ENCODE measurements at places on chromosomes 5 and 9. TPM values are rescaled to one million over a fixed set of nuclear protein-coding genes. Genes with fewer than 3 reads are reported as not detected.

- peak; percentile 35 for ATAC-seq
These were observed 269.4 kb upstream of the MVB12B start for GRCh38 chr9:126057121-126057825.

GRCh38 chr9:130289711-130290241, 24.2 kb downstream of the HMCN2 start:
- no peak for ATAC-seq

GRCh38 chr5:180041301-180042274, 30.0 kb downstream of the RNF130 start:
- ATAC-seq: no peak

Gene GRXCR2
- total RNA-seq: not detected

DNA sequence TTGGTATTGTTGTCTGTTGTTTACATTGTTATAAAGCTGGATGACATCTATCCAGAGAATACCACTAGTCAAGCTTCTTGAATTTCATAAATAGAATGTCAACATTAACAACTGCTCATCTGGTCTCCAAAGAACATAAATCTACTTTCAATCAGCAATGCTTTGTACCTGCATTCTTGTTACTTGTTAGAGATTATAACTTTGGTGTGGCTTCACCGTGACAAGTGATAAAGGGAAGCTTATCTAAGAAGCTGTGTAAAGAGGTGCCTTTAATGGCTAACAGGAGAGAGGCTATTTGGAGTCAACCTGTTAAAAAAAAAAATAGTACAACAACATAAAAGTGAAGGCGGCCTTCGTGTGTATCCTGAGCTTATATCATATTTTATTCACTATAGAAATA, 41.8 kb downstream of the MUSK start:
- ATAC-seq: no peak

DNA sequence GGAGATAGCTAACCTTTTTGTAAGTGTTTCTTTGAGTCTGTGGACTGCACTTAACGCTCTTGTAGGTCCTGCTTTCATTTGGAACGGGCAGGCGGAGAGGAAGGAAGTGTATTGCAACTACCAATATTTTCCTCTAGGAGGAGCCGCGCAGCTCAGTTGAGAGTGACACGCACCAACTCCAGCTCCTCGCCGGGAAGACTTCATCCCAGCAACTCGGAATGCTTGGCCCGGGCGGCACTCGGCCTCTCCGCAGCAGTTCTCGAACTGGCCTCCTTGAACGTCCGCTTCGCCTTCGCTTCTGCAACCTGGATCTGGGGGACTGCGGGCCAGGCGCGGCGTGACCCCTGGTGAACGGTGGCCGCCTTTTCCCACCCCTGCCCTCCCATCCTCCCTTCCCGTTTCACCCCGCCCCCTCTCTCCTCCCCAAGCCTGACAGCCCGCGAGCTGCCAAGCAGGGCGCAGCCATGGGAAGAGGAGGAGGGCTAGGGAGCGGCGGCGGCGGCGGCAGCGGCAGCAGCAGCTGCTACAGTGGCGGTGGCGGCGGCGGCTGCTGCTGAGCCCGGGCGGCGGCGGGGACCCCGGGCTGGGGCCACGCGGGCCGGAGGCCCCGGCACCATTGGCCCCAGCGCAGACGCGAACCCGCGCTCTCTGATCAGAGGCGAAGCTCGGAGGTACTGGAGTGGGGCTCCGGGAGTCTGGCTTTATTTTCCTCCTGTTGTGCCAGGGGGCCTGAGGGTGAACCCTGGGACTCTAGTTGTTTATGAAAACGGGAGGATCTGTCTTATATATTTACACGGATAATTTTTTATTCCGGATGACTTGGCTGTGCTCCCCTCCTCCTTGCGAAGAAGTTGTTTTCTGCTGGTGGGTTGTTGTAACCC, at the start of gene GHR:
Gene GHR (plus strand): TSS at position 155 of the 881 bp plus-strand sequence. CDS start 142,436 bp downstream, outside the sequence.
- ATAC-seq: peak; percentile 93

DNA sequence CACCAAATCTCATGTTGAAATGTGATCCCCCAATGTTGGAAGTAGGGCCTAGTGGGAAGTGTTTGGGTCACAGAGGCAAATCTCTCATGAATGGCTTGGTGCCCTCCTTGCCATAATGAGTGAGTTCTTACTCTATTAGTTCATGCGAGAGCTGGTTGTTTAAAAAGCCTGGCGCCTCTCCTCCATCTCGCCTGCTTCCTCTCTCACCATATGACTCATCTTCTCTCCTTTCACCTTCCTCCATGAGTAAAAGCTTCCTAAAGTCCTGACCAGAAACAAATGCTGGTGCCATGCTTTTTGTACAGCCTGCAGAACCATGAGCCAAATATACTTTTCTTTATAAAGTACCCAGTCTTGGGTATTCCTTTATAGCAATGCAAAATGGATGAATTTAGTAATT, 20.9 kb upstream of the ARHGAP26 start:
- no peak for ATAC-seq

- no peak for ATAC-seq
These were observed 12.0 kb downstream of the PCDHAC2 start for GRCh38 chr5:140978260-140978659.

Gene C5orf58
- total RNA-seq: not detected

DNA sequence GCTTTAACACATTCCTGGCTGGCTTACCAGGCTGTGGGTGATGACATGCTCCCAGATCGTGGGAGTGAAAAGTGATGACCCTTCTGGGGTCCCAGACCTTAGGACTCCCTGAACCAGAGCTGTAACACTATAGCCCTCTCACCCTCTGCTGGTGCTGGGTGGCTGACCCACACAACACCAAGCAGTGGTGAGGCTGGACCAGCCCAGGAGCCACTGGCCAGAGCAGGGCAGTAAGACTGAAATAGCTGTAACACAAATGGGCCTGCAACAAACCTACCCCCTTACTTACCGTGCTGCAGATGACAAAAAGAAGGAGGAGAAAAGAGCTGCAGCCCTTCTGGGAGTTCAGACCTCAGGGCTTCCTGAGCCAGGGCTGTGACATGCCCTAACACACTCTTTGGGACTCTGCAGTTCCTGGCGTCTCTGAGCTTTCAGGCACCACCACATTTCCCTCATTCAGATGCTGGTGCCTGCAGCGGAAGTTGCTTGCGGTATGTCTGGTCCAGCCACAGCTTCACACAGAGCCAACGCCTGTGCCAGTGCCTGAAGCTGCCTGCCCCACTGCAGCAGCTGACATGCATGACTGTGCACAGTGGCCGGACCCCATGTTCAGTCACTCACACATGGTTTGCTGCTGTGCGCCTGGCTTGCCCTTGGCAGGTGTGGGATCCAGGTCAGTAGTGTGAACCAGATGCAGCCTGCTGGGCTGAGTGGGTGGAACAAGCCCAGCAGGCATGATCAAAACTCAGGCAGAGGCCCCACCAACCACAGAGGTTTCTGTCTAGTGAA, 1247.4 kb downstream of the EFNA5 start:
- ATAC-seq: peak; percentile 39

DNA sequence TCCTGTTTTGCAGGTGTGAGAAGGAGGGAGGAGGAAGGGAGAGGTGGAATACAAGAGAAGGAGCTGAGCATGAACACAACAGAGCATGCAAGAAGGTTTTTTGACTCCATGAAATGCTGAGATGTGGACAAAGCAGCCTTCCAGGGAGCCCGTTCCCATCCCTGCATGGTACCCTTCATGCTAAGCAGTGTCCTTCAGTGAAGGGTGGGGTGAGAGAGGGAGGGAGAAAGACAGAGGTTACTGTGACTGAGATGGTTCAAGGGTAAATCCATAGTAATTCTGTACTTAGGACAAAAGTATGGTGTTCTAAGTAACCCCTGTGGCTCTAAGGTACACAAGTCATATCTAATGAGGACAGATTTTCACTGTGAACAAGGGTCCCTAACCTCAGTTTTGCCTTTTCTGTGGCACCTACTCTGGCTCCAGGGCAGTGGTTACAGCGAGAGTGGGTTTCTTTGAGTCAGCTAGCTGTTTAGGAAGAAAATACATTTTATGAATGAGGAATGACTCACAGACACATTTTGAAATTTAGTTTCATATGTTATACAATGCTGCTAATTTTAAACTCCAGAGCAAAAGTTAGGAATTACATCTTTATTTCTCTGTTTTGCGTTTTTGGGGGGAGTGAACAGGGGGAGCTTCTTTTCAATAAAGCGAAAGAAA, 184.9 kb upstream of the SLC12A2 start:
- ATAC-seq: no peak

- no peak for ATAC-seq
These were observed 932.0 kb downstream of the TLE4 start for GRCh38 chr9:80503671-80504281.

Gene SEC61B
- total RNA-seq: 67.9 TPM

Gene CCDC180
- 2.6 TPM for total RNA-seq

Gene ADAMTS16
- not detected for total RNA-seq

Gene SNCAIP
- 1.7 TPM for total RNA-seq

Gene MYMK
- not detected for total RNA-seq

Gene PNPLA7
- 11.2 TPM for total RNA-seq

DNA sequence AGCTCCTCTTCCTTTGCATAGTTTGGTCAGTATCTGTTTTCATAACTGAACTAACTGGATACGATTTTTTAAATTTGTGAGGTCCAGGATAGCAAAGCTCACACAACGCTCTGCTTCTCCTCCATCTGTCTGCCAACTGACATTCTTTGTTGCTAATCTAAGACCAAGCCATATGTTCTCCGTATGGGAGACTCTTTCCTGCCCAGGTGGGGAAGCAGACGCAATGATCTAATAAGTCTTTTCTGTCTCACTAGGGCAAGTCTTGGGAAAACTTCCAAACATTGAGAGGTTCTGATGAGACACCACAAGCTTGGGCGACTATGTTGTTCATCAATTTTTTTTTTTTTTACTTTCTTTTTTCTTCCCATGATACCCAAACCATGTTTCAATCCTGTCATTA, 558.5 kb downstream of the EFNA5 start:
- no peak for ATAC-seq

DNA sequence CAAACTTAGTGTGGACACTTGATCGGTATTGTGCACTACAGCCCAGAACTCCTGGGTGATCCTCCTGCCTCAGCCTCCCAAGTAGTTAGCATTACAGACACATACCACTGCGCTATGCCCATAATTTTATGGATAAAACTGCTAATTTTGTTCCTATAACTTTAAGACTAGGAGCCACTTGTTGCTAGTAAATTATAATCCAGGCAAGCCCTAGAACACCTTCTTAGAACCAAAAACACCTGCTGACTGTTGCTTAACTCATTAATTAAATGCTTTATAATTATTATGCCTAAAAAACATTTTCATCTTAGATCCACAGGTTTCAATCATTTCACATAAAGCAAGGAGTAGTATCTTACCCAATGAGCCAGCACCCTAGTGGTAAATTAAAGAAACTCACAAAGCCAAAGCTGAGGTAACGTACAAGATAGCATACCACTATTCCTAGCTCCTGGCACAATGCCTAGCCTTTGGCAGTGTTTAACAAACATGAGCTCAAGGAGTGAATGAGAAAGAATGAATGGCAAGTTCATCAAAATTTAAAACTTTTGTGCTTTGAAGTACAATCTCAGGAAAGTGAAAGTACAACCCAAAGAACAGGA, 5.4 kb downstream of the MRPS27 start:
- ATAC-seq: no peak

Gene RFESD
- 1.5 TPM for total RNA-seq

DNA sequence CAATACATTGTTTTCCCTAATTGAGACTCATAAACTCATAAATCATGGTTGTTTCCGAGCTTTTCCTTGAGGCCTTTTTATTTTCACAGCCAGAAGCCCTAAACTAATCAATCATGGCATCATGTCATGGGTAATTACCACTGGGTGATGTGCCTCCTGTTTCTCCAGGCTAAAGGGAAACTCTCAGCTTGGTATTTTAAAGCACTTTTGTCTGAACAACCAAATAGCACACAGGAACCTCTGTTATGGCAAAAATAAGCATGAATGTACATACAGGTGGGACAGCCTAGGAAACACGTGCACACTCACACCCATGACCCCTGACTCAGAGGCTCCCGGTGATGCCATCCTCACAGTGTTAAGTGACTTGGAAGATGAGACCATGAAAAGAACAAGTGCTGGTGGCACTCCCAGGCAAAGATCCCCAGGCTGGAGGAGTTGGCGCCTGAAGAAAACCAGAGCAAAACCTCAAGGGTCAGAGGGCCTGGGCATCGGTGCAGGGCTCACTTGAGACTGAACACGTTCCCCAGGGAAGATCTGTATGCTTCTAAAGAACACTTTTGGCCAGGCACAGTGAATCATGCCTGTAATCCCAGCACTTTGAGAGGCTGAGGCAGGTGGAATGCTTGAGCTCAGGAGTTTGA, 154.3 kb downstream of the ROR2 start:
- ATAC-seq: peak; percentile 40

- ATAC-seq: no peak
These were observed 38.9 kb downstream of the ADAMTS16 start for GRCh38 chr5:5179079-5179478.

DNA sequence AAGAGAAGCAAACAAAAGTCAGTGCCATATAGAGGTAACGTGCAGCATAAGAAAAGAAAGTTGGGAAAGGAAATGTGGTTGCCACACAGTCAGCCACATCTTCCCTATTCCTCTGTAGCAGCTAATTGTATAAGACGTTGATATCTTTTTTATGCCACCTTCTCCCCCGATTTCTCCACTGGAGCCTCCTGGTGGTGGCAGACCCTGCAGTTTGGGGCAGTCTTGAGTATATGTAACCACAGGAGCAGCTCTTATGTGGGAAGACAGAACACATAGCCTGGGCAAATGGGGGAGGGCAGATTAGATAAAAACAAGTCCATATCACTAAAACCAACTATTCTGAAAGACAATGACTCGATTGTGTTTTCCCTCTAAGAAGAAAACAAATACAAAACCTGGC, 99.7 kb downstream of the PLCXD3 start:
- no peak for ATAC-seq

DNA sequence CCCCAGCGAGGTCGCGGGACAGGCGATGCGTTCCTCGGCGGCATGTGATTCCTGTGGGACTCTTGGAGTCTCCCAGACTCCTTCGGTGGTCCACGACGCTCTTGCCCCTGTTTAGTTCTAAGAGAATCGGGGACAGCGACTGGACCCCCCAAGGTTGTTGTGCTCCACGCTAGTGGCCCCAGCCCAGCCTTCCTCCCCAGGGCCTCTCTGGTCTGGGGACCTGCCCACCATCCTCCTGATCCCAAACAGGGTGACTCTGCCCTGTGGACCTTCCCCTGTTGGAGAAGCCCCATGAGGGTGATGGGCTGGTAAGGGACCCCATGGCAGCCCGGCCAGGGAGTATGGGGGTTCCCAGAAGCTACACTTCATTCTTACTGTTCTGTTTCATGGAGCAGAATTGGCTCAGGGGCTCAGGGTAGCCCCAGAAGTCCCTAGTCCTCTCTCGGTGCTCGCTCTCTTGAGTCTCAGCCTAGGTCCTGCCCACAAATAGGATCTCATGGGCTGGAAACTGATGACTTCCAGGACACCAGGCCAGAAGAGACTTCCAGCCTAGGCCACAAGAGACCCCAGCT, 880 bp downstream of the CARD19 start:
- no peak for ATAC-seq

DNA sequence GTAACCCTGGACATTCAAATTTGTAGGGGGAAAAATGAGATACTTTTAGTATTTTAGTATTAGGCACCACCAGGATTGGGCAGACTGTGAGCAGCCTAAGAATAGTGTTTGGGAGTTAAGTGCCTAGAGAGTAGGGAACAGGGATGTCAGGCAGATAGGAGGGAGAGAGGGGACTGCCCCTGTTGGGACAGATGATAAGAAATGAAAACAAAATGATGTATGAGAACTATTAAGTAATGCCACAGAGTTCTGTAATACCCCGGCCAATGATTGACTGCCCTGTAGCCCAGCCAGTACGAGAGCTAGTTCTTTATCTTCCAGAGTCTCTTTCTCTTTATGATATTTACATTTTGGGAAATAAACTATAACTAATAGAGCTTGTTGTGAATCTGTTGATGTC, 24.4 kb downstream of the ARHGAP26 start:
- ATAC-seq: no peak
